ENCODE measurements at places on chromosomes 2 and 18.

DNA sequence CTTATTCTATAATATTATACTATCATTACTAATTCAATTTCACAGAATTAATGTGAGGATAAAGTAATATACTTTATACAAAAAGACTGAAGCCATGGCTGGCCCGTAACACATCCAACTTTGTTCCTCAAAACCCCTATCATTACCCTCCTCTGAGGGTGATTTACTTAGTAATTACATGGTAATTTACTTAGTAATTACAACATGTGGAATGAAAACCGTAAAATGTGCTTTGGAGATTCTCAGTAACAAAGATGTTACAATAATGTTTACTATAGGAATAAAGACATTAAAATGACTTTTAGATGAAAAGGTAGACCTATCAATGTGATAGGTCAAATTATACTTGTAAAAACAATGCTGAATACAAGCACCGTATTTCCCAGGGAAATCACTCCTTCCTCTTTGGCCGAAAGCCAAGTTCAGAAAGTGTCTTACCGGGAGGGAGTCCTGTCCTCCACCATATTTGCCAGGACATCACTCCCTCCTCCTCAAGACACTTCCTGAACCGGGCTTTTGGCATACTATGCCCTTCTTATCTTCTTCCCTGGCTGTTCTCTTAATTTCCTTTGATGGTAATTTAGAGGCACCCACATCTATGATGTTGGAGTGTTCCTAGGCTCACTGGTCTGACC, 1047.8 kb downstream of the SOCS6 start:
- DNase-seq: peak; percentile 54

- peak; percentile 82 for DNase-seq
Observed at GRCh38 chr2:46196871-46197462, 100.2 kb upstream of the EPAS1 start.

DNA sequence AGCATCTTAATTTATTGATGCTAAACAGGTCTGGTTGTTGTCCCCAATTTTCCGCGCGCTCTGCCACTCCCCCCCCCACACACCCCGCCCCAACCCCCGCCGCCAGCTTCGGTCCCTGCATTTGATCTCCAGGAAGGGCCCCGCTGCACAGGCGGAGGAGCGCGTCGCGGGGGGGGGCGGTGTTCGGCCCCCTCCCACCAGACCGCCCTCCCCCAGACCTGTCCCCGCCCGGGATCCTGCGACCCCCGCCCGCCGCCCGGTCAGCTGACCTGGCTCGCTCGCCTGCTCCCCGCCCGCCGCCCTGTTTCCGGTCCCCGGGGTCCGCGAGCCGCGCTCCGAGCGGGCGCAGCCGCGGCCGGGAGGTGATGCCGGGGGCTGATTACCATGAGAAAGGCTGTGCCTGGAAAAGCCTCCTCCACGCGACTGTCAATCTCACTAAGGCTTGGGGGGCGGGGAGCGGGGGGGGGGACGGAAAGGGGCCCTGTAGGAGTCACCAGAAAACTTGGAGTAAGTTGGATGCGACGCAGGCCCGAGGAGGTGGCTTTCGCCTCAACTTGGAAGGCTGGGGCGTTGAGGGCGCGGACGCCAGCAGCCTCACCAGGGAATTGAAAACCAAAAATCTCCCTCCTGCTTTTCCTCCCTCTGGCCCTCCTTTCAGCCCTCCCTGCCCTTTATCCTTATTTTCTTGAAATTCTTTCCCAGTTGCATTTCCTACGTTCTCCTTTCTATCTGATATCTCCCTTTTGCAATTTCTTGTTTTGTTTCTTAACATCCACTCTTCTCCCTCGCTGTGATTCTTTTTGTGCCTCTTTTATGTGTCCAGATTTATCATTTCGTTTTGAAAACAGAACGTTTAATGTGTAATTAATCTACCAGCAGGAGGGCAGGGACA, 4.4 kb upstream of the ZEB2 start:
- no peak for DNase-seq

DNA sequence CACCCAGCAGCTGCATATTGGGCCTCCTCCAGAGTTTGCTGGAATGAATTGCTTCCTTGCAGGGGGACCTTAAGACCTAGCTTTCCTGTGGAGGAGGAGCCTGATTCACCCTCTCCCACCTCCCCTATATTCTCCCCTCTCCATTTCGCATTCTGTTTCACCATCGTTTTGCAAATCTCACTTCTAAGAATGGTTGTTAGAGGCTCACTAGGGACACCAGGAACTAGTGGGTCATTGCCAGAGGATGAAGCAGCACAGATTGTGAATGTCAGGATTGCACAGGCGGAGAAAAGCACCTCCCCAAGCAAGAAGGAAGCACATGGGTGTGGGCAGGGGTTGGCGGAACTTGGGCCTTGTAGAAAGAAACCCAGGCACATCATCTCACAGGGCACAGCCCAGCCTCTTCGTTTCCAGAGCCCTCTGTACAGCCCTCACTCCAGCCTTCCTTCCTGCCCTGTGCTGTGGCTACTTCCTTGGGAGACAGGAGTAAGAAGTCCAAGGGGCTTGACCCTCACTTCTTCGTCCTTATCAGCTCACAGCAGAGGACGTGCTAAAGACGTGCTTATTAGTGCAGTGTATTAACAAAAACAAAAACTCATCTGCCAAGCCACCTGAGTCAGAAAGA, 63.4 kb downstream of the TACR1 start:
- peak; percentile 21 for DNase-seq

DNA sequence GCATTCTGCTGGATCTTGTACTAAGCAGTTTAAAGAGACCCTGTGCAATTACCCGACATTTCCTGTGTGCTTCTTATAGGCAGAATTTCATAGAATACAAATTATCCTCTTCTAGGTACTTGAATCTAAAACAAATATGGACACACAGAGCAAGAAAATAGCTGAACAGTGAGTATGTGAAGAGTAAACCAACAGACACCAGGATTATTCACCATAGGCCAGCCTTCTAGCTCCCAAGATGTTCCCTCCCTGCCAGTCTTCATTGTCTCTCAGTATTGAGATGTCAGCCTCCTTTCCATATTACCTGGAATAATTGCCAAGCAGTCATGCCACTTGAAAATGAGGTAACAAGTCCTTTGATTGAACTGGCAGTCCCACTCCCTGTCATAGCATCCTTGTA, 187.1 kb downstream of the PTPRM start:
- DNase-seq: no peak

- DNase-seq: no peak
Observed at GRCh38 chr18:53131001-53131400, 791.0 kb downstream of the DCC start.

GRCh38 chr2:179443180-179443579, 178.5 kb upstream of the SESTD1 start:
- no peak for DNase-seq

DNA sequence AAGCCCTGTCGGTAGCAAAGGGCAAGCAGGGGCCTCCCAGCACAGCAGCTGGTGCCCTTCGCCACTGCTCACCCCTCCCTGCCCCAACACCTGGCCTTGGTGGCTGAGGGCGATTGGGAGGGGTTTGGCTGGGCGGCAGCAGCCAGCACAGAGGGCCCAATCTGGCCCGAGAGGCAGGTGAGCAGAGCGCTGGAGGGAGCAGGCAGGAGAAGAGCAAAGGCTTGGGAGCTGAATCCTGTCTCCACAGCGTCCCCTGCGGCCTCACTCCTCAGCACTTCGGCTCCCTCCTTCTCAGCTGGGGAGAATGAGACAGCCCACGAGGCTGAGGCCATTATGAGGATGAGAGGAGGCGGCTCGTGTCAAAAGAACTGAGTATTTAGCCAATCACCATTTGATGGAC, 74.9 kb upstream of the TAF1B start:
- no peak for DNase-seq

GRCh38 chr2:71524476-71524875, 71.1 kb downstream of the DYSF start:
- DNase-seq: no peak

DNA sequence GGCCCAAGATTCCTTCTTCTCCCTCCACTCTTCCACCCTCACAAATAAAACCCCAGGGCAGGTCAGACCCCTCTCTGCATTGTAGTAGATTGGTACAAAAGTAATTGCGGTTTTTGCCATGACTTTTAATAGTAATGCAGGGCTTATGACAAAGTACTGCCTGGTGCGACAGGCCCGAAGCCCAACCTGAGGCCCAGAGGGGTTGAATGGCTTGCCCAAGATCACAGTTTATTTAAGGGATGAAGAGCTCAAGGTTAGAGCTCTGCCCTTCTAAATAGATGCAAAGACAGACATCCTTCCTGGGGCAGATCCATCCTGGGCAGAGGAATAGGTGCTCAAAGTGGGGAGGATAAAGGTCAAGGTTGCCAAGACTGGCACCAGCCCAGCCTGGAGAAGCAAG, 899 bp upstream of the PSTPIP2 start:
- DNase-seq: no peak

- no peak for DNase-seq
Observed at GRCh38 chr2:71879509-71880184, 268.0 kb downstream of the CYP26B1 start.

DNA sequence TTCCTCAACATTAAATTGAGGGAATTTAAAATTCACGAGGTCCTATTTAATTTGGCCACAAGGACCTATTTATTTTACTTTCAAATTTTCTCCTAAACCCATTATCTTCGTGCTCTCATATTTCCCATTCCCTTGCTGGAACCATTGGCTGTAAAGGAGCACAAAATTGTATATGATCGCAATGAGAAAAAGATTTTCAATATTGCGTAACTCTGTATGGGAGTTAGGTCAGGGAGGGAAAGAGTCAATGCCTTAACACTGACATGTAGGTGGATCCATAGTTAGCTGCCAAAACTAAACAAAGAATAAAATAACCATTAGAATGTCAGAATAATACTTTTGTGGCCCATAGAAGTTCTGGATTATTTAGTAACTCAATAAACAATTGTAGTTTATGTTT, 40.6 kb upstream of the ZC3H15 start:
- DNase-seq: no peak

DNA sequence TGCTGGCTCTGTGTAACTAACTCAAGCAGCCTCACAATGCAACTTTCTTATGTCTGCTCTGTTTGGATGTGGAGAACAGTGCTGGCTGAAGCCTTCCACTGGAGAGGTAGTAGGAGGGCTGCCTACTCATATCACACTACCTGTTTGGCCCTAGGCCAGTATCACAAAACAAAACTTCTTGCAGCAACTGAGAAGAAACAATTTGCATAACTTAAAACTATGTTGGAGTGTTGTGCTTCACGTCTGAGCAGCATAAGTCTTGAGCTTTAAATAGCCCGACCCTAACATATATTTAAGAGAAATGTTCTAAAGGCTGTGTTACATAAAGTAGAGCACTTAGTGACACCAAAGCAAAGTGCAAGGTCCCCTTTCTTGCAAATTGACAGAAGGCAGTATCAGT, 204.9 kb upstream of the ACVR2A start:
- no peak for DNase-seq

DNA sequence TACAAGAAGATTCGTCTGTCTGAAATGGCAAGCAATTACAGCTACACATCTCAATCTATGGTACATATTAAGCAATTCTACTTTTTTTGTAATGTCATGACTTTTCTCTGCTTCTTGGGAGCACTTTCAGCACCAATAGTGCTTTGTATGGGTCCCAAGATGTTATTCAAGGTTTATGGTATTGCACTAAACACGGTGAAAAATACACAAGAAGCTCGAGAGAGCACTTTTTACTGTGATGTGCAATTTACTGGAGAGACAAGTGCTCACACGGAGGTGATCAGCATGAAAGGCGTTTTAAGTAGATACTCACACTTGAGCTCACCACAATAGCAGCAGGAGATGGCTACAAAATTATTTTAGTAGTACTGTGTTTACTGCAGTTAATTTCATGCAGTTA, 783.6 kb downstream of the CBLN2 start:
- no peak for DNase-seq

DNA sequence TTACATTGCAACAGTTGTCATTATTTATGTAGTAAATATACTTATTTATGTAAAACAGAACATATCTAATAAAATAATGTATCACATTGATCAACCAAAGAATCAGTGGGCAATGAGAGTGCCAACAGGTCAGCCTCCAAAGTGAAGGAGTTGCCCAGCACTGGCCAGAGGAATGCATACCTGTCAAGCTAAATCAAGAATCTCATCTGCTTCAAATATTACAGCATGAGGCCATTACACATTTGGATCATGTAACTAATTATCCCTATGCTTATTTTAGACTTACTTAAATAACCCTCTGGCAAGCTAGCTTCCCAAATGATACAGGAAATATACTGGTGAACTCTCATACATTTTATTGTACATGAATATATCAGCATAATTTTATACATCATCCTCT, 1211.7 kb upstream of the ACVR2A start:
- no peak for DNase-seq

DNA sequence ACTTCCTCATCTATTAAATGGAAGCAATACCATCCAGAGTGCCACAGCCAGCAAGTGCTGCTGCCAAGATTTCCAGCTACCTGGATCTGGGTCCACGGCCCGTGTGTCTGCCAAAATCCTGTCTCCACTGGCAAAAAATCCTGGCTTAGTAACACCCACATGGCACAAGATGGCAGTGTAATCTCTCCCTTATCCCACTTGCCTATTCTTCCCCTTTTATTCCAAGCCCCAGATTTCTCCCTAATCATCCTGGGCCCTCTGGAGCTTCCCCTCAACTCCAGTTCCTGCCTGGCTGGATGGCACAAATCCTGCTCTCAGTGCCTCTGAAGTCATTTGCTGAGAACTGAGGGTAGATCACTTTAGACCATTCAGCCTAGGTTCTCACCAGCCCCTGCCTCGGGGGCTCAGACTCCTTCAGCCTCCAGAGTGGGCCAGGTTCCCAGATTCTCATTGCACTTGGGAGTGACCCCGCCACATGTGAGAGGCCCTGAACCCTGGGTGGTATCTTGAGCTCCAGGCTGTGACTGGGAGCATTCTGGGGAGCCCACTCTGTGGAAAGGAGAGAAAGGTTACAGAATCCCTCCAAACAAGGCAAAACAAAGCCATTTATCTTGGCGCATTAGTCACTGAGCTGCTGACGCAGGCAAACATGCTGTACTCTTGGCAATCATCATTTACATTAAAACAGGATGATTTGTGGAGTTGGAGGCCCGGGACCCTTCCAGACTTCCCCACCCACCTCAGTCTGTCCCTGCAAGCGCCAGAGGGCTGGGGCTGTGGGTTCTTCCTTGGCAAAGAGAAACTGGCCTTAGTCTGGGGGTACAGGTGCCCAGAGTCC, 325.8 kb downstream of the DYSF start:
- no peak for DNase-seq

- DNase-seq: no peak
Observed at GRCh38 chr18:59052965-59053820, 86.5 kb upstream of the SEC11C start.

DNA sequence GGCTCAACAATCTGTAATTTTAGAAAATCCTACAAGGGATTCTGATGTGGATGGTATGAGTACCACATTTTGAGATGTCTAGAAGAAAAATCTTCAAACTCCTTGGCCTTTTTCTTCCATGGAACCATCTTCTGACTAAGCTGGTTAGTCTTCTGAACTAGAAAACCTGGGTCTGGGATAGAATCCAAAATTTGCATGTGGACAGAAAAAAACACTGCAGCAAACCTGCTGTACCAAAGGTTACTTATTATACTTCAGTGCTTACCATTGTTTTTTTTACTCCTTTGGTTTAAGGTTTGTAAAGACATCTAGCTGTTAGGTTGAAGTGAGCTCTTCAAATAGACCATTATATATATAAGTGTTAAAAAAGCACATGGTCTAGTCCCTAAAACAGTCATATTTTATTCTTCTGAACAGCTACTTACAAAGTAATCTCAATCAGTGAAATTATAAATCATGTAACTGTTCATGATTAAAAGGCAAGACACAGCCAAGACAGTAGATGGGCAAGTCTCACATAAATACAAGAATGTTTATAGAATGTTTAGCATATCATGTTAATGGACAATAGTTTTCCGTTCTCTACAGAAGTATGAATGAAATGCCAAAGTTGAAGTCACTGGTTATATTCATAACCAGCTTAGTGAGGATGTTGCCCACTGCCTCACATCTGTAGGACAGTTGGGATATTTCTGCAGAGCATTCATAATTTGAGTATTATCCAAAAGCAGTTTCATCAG, 85.5 kb downstream of the ORC4 start:
- no peak for DNase-seq

Data from endothelial cell of umbilical vein (primary cell).